Anterior cingulate cortex (tissue), 58 donors: ENCODE measurements at places on chromosomes 7 and 10.
A peak's percentile ranks its signal among the peaks of the same experiment; 100 is the strongest.

GRCh38 chr7:57375783-57376182 lies 74.2 kb upstream of the ZNF716 start:
- no peak for DNase-seq

GRCh38 chr10:77927402-77928246 lies 1.1 kb upstream of the DLG5 start:
- DNase-seq: peak; percentile 25

GRCh38 chr10:122248356-122249302 lies 22.5 kb upstream of the BTBD16 start:
- no peak for DNase-seq

DNA sequence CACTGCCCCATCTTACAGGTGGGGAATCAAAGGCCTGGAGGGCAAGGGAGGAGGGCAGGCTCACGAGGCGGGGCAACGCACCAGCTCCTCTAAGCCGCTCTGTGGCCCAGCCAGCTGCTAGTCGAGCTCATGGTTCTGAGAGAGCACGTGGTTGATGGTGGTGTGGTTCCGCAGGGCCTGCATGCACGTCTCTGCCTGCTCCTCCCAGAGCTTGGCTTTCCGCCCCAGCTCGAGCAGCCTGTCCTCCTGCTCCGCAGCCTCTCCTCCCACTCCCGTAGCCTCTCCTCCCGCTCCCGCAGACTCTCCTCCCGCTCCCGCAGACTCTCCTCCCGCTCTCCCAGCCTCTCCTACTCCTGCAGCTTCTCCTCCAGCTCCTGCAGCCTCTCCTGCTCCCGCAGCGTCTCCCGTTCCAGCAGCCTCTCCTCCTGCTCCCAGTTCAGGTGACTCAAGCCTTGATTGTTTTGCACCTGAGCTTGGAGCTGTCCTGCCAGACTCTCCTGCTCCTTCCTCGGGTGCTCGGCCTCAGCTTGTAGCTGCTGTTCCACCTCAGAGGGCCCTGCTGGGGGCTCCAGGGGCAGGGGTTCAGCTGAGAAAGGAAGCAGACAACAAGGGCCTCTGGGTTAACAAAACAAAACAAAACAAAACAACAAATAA lies 19.1 kb upstream of the MTPAP start:
- DNase-seq: no peak
